ENCODE measurements at places on chromosomes 2 and 18.

- DNase-seq: no peak
Measured at GRCh38 chr2:155904720-155905119, 427.8 kb downstream of the NR4A2 start.

DNA sequence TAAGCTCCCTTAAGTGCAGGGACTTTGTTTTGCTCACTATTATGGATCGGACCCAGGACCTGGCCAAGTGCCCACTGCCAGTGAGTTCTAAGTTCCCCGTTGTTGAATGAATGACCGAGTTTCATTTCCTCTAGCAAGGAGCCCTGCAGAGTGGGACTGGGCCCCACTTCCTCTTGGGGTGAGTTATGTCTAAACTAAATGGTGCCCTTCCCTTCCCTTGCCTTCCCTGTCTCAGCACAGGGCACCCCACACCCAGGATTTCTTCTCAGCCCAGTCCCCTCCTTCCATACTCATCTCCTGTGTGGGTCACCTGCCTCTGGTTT, 195.3 kb upstream of the HS6ST1 start:
- DNase-seq: no peak

- DNase-seq: no peak
Measured at GRCh38 chr2:20456636-20457426, 10.0 kb downstream of the RHOB start.

GRCh38 chr18:78113940-78114251, 864.2 kb downstream of the GALR1 start:
- DNase-seq: no peak

DNA sequence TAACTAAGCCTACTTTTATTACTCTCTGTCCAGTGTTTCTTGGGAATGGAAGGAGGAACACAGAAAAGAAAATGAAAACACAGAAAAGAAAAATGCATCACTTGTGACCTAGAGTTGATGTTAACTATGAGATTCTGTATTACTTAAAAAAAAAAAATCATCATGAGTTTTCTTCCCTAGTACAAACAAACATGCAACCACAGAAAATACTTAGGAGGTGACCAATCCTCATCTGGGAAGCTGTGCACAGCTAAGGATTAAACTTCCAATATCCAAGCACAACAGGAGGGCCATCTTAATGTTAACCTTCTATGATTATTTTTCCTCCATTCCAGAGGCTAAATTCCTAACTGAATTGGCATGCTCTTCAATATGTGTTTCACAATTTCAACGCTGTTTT, 1140.4 kb downstream of the LRP1B start:
- no peak for DNase-seq

DNA sequence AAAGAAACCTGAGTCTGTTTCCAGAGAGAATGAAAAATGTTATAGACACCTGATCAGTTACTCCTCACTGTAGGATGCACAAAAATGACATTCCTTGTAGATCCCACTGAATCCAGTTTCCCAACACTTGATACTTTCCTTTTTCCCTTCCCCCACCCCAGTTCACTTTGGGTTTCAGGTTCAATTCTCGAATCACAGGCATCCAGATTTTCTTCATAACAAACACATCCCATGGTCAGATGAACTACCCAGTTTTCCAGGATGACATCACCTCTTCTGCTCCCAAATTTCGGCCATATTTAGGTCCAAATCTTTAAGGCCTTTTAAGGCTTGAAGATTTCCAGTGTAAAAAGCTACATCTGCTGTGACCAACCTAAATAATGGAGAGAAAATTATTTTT, 51.5 kb downstream of the UGP2 start:
- DNase-seq: no peak

GRCh38 chr2:192140236-192140839, 54.4 kb downstream of the TMEFF2 start:
- DNase-seq: no peak

DNA sequence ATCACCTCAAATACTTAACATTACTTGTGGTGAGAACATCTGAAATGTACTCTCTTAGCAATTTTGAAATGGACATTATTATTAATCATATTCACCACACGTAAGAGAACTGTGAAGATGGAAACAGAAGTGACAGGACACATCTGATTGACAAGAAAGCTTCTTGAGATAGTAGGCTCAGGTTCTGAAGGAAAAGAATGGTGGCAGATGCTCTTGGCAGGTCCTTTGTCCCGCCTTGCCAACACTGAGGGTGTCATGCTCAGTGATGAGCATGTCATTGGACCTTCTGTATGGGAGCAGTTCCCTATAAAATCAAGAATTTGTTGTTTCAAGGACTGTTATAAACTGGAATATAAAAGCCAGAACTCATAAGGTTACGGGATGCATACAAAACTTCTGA, 428.1 kb downstream of the THSD7B start:
- no peak for DNase-seq

GRCh38 chr2:75994759-75995158, 284.0 kb upstream of the GCFC2 start:
- no peak for DNase-seq

GRCh38 chr2:12613137-12613835, 103.5 kb upstream of the TRIB2 start:
- DNase-seq: no peak

DNA sequence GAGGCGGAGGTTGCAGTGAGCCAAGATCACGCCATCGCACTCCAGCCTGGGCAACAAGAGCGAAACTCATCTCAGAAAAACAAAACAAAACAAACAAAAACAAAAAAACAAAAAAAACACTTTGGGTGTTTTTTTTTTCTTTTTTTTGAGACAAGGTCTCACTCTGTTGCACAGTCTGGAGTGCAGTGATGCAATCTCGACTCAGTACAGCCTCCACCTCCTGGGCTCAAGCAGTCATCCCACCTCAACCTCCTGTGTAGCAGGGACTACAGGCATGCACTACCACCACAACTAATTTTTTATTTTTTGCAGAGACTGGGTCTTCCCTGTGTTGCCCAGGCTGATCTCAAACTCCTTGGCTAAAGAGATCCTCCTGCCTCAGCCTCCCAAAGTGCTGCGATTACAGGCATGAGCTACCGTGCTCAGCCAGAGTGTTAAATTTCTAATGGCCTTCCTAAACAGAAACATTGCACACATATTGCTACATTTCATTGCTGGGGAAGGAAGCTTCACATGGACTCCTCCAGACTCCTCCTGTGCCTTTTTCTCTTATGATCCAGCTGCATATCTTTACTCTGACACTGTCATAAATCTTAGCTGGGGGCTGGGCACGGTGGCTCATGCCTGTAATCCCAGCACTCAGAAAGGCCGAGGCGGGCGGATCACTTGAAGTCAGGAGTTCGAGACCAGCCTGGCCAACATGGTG, 19.7 kb downstream of the STARD7 start:
- no peak for DNase-seq

- no peak for DNase-seq
Measured at GRCh38 chr18:46821856-46822711, 65.2 kb upstream of the ST8SIA5 start.

GRCh38 chr2:142286618-142287017, 155.8 kb upstream of the LRP1B start:
- no peak for DNase-seq

GRCh38 chr2:222762342-222762741, 90.9 kb downstream of the MOGAT1 start:
- DNase-seq: no peak

DNA sequence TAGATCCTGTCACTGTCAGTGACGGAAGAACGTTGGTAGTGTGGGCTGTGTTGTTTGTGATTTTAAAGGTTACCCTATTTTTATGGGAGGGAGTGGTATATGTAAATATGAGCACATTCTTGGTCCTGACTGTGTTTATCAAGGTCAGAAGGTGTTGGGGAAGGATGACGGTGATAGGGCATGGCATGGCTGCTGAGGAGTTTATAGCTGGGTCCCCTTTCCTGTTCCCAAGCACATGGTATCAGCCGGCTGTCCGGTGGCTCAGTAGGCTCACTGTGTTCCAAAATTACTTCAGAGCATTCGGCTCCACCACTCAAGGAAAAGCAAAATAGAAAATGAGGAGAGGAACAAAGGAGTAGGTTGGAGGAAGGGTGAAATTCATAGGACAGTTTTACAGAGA, 28.6 kb downstream of the IRS1 start:
- DNase-seq: no peak

GRCh38 chr2:8251291-8251690, 430.6 kb upstream of the ID2 start:
- no peak for DNase-seq

All from caudate nucleus (tissue), 63 donors.